ENCODE measurements at places on chromosomes 16 and 17.
A peak's percentile ranks its signal among the peaks of the same experiment; 100 is the strongest.

DNA sequence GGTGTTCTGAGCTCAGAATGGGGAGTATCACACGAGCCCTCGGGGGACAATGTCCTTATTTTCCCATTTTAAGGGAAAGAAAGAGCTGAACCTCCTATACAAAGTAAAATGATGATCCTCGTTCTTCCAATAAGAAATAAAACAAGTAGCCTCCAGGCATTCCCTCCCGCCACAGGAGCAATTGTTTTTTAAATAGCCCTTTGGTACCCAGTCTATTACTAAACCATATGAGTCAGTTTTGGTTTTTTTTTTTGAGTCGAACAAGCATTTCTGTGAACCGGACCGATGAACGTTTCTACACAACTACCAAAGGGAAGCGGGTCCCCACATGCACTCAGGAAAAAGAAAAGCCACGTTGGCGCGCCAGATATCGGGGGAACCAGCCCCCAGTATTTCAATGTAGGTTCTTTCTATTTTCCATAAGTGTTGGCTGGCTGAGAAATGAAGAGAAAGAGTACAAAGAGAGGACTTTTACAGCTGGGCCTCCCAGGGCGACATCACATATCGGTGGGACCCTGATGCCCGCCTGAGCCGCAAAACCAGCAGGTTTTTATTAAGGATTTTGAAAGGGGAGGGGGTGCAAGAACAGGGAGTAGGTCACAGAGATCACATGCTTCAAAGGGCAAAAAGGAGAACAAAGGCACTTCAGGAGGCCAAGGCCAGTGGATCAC, 3.8 kb upstream of the DCXR start:
- DNase-seq, result no peak

- DNase-seq, result peak; percentile 59
These were observed 8.0 kb downstream of the TBC1D24 start for GRCh38 chr16:2482708-2483534.

- DNase-seq, result no peak
These were observed 426.3 kb downstream of the ZFHX3 start for GRCh38 chr16:72621651-72622050.

GRCh38 chr16:86243571-86244154, 266.7 kb upstream of the FOXF1 start:
- no peak for DNase-seq

GRCh38 chr17:66430846-66431795, 128.7 kb downstream of the PRKCA start:
- DNase-seq, result no peak

- no peak for DNase-seq
These were observed 149.8 kb upstream of the HS3ST2 start for GRCh38 chr16:22664132-22664531.

All from thyroid gland (tissue), 4 donors.